ENCODE measurements at places on chromosomes 2 and 18.

DNA sequence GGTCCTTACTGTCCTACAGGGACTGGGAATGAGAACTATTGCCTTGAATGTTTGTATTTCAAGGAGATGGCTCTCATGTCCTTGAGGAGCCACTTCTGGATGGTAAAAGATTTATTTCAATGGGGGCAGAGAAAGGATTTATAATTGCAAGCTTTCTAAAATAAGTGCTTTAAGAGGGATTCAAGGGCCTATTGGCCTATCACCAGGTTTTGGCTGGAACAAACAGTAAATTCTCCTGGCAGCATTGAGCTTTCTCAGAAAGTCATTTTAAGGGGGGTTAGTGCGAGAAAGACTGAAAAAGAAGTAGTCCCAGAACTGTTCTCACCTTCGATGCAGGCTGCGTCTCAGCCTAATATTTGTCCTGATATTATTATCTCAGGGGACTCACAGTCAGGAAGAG is 29.8 kb downstream of the DPP10 start:
- no peak for DNase-seq

DNA sequence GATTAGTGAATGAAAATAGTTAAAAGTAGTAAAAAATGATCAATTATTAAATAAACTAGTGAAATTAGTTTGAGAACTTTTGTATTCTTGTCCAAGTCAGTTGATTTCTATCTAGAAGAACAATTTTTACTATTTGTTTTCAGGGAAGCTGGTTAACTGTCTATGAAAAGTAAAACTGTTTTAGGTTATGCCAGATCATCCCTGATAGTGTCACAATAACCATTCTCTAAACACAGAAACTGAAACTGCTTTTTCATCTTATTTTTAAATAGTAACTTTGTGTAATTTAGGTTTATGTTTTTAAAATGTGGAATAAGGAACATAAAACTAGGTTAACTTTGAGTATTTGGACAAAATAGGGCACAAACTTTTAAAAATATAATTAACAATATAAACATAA is 1087.2 kb downstream of the DPP10 start:
- DNase-seq = no peak

GRCh38 chr2:203782262-203782976 is 76.0 kb downstream of the CD28 start:
- DNase-seq = peak; percentile 70

DNA sequence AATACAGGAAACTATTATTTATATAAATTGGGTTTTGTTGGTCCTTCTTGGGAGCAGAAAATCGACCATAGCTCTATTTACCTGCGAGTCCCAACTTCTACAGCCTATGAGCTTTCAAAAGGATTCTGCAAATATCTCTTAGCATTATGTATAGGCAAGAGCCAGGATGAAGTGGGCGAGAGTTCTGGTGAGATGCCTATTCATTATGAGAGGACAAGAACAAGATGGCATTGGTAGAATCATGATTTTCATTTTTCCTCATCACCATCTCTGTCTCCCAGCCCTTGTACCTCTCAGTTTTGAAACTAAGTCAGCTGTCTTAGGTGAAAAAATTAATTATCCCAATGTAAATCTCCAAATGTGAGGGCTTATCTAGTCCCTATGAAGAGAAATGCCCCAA is 25.0 kb downstream of the WIPF1 start:
- no peak for DNase-seq

GRCh38 chr2:3648652-3649177 is 9.3 kb upstream of the ALLC start:
- DNase-seq = no peak

- DNase-seq = no peak
These were observed 81.7 kb downstream of the SPRED2 start for GRCh38 chr2:65350651-65351056.

GRCh38 chr2:47899915-47900816 is 6.1 kb downstream of the FBXO11 start:
- no peak for DNase-seq

GRCh38 chr2:64718250-64718885 is 64.7 kb upstream of the SERTAD2 start:
- no peak for DNase-seq

GRCh38 chr2:39705638-39706037 is 39.9 kb downstream of the TMEM178A start:
- DNase-seq = no peak

DNA sequence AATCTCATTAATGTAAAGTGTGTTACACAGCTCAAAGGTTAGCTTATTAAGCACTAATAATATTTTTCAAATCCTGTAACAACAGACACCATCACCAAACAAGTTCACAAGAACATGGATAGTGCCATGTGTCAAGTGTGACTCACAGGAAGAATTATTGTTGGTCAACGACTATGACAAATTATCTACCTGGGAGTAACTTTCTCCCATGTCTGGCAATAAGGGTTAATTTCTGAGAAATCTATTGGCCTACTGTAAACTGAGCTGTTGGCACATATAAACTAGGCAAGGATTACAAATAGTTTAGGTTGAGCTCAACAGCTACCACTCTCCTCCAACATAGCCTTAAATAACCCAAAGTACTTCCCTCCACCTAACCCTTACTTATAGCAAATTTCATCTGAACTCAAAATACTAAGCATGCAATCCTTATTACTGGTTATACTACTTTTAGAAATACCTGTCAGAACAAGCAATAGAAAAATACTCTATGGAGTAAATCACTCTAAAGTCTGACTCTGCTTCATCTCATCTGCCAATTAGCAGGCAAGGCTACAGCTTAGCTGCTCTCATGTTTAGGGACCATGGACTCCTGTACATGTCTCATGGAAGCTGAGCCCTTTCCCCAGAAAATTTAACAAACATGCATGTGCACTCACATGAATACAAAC is 223.0 kb downstream of the NBAS start:
- DNase-seq = no peak

- DNase-seq = peak; percentile 52
These were observed 5.3 kb downstream of the LHCGR start for GRCh38 chr2:48750128-48750739.

- DNase-seq = no peak
These were observed 209.0 kb downstream of the DYM start for GRCh38 chr18:49251451-49251850.

GRCh38 chr2:147588191-147588590 is 256.6 kb upstream of the ACVR2A start:
- no peak for DNase-seq

DNA sequence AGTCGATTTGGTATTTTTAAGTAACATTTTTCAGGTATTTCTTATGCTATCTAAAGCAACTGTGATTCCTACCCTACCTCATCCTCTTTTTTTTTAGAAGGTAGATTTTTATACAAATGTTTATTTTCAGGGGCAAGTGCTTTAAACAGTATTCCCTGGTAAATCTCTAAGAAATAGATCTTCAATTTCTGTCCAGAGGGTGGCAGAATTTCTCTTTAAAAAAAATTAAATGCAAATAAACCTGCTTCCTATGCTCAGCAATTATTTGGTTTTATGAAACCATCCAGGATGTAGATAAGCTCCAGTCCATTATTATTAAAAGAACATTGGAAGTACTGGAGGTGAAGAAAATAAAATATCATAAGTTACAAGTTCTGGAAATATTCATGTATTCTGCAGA is 191.9 kb downstream of the MYO3B start:
- peak; percentile 23 for DNase-seq

DNA sequence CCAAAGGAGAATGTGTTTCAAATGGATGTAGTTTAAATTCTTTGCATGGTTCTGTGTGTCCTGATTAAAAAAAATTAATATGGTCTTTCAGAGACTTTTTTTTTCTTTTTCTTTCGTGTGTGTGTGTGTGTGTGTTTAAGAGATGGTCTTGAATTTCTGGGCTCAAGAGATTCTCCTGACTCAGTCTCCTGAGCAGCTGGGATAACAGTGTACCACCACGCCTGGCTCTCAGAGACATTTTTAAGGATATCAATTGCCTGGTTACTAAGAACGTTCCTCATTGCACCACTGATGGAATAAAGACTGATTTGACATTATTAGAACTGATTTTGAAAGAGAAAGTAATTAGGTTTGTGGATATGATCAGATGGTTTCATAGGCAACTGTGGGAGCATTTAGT is 163.8 kb upstream of the SMAD7 start:
- no peak for DNase-seq

DNA sequence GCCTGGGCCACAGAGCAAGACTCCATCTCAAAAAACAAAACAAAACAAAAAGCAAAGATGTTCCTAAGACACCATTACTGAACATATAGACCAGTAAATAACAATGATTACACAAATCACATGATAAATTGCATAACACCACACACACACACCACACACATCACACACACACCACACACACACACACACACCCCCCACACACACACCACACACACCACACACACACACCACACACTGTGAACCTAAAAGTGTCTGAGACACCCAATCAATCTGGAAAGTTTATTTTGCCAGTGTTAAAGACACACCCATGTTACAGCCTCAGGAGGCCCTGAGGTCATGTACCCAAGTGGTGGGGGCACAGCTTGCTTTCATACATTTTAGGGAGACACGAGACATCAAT is 62.6 kb upstream of the ASAP2 start:
- no peak for DNase-seq

DNA sequence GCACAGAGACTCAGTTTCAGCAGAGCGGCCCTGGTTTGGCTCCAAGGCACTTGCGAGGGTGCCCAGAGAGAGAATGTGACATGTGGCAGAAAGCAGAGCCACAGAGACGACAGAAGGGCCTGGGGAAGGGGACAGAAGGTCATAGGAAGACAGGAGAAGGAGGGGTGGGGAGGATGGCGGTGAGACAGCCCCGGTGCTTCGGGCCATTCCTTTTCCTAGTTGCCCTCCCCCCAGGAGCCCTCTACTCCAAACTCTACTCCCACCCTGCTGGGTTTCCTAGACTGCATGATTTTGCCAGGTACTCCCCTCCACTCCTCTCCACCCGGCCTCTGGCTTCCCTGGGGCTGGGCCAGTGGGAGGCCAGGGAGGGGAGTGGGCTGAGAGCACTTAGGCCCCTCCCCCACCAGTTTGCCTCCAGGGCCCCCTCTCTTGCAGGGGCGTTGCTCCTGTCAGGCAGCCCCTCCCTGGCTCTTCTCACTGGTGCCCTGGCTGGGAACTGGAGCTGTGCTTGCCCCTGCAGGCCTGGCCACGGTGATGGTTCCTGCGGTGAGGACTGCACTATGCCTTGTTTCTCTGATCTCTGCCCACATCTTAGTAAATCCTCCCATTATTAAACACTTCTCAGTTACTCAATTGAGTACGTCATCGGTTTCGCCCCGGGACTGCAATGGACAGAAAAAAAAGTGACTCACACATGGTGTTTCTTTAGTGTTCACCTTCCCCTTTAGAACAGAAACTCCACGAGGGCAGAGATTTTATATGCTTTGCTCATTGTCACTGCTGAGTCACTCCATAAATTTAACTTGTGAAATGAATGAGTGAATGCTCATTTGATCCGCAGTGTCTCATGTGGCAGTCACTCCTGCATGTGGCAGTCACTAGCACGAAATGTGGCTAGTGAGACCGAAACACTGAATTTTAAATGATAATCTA is 58.7 kb upstream of the SP3 start:
- no peak for DNase-seq

DNA sequence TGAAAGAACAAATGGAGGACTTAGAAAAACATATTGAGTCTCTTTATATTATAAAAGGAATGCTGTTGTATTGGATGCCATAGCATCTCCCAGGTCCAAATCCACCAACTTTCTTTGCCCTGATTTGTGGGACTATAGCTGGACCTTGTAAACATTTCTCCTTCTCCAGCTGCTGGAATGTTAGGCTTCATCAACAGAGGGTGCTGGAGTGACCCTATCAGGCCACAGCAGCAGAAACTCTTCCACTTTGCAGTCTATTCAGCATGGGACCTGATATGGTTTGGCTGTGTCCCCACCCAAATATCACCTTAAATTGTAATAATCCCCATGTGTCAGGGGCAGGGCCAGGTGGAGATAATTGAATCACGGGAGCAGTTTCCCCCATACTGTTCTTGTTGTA is 138.4 kb upstream of the ARL4C start:
- DNase-seq = no peak

DNA sequence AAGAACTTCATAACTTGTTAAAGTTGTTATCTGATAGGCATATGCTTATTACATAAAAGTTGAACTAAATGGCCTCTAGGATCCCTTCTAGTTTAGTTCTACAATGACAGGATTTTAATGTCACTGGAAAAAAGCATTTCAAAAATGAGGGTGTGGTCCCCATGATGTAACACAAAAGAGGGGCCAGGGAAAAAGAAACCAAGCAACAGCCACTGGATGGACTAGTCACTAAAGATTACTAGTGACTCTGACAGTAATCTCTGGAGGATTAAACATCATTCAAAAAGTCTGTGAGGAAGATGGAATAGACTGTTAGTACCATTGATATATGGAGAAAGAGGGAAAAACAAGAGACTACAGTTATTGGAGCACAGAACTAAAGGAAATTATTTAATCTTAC is 22.6 kb downstream of the SEPTIN10 start:
- DNase-seq = no peak

GRCh38 chr2:211306929-211307328 is 750.5 kb downstream of the CPS1 start:
- DNase-seq = no peak

GRCh38 chr2:128027278-128027800 is 520 bp downstream of the SAP130 start:
- peak; percentile 99 for DNase-seq

DNA sequence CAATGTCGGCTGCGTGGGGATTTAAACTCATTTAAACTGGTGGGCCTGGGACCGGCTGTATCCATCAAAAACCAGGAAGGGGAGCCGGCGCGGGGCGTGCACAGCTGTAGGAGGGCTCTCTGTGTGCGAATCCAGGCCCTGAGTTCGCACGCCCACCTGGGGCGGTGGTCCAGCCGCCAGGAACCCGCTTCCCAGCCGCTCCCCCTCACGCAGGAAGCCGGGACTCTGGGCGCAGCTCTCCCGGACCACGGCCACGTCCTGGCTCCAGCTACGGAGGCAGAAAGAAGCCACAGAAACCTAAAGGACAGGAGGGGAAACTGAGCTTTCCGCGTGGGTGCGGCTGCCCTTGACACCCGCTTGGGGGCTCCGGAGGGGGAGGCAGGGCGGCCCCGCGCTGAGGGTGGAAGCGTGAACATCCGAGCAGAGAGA is 80.6 kb downstream of the GFPT1 start:
- no peak for DNase-seq

Measured in RPMI8226 (cell line).